Globus pallidus (tissue), 1 donor: ENCODE measurements at places on chromosomes 4 and X.
A peak's percentile ranks its signal among the peaks of the same experiment; 100 is the strongest.

DNA sequence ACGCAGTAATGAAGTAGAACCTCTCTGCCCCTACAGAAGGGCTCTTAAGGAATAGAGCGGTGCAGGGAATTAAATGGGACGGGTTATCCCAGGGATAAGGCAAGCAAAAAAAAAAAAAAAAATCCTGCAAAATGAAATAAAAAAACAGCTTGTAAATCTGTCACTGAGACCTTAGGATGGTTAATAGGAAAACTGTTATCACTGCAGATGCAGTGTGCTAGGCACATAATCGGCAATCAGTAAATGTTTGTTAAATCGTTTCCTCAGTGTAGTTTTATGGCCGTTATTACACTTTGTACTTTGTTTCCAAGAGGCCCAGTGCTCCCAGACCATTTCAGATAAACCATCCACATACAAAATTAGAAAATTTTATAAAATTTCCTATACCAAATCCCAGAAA is 1.0 kb downstream of the HNRNPH2 start:
- DNase-seq, result no peak

DNA sequence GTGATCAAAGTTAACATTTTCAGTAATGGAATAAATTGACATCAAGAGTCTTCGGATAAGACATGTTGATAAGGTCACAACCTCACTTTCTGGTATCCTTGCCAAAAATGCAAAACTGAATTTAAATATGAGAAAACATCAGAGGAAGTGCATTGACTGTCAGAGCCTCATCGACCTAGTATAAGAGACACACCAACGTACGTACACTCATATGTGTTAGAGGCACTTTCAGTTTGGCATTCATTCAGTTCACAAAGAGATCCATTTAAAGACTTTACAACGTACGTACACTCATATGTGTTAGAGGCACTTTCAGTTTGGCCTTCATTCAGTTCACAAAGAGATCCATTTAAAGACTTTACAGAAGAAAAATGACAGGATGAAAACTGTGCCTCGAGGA is 280.3 kb downstream of the INPP4B start:
- DNase-seq, result no peak

- DNase-seq, result no peak
These were observed 808 bp downstream of the HUWE1 start for GRCh38 chrX:53685711-53686110.

GRCh38 chrX:44705817-44706551 is 137.8 kb upstream of the DUSP21 start:
- DNase-seq, result no peak

GRCh38 chr4:15720851-15721250 is 18.0 kb downstream of the BST1 start:
- DNase-seq, result no peak

GRCh38 chr4:48139691-48140090 is 5.6 kb upstream of the TXK start:
- DNase-seq, result no peak

DNA sequence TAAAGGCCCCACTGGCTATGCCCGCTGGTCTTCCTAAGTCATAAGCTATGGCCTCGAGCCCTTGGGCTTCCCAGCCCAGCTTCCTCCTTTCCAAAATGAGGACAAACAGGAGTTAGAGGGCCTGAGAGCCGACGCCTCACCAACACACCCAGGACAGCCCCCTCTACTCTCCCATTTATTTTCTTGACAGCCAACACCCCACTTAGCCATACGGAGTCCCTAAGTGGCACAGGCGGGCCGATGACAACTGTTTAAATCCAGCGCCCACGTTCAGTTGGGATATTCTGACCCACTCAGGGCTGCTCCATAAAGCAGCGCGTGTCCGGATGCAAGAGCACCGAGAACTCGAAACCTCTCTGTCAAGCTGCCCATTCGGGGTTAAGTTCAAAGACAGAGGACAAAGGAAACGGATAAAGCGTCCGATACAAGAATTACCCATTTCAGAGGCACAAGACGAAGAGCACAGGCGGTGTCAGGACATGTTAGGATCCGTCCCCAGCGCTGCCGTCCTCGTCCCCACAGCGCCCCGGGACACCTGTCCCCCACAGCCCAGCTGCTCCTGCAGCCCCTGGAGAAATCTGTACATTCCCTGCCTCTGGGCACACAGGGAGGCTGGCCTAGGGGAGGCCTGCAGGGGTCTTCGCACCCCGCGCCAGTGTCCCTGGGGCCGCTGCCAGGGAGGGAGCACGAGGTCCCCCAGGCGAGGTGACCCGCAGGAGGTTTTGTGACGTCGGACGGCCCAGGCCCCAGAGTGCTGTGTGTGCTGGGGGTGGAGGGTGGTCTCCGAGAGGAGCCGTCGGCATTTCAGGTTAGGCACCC is 1.2 kb downstream of the PRKX start:
- DNase-seq, result no peak

DNA sequence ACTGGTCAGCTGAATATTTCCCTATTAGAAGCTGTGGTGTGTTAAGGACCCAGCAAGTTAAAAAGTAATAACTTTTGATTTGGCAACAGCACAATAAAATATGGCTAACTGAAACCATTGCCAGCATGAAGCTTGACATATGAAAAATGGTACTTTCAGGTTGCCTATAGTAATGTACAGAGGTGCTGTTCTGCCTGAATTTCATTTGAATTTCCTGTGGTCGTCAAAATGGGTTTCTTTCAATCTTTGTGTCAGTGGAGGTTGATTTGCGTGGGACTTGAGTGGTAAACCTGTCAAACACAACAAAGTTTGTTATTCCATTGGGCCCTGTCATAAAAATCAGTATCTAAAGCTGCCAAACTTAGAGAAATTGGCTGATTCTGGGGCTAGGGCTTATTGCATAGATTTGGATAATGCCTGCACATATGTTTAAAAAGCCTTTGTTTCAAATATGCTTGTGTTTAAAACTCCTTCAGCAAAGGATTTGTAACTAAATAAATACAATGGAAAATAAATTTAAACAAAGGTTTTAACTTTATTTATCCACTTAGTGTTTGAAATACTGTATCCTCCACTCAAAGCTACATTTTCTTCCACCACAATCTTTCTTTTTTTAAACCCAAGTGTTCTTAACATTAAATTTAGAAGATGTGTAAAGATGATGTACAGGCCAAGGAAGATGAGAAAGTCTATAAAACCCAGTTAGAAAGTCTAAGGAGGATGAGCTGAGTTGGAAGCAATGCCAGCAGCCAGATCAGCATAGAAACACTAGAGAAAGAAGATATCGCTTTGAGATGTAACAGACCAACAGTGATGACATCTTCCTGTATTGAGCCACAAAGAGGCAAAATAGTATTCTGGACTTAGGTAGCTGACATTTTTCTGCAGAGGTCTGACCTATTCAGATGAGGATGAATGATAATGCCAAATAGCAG is 134.8 kb upstream of the GIMD1 start:
- DNase-seq, result no peak

DNA sequence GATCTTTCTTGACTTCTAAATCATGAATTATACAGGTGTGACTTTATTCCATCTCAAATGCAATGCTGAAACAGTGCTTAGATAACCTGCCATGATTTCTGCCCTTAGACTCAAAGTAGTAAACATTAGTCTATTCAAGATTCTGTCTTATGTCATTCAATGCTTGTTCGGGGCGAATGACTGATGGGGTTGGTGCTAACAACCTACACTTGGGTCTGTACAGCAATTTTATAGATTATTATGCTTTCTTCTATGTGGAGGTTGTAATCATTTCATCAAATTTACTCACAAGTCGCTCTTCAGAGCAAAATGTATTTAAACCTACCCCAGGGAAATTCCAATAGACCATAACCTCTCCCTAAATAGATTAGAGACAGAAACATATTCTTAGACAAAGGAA is 1021.5 kb upstream of the GRID2 start:
- no peak for DNase-seq

DNA sequence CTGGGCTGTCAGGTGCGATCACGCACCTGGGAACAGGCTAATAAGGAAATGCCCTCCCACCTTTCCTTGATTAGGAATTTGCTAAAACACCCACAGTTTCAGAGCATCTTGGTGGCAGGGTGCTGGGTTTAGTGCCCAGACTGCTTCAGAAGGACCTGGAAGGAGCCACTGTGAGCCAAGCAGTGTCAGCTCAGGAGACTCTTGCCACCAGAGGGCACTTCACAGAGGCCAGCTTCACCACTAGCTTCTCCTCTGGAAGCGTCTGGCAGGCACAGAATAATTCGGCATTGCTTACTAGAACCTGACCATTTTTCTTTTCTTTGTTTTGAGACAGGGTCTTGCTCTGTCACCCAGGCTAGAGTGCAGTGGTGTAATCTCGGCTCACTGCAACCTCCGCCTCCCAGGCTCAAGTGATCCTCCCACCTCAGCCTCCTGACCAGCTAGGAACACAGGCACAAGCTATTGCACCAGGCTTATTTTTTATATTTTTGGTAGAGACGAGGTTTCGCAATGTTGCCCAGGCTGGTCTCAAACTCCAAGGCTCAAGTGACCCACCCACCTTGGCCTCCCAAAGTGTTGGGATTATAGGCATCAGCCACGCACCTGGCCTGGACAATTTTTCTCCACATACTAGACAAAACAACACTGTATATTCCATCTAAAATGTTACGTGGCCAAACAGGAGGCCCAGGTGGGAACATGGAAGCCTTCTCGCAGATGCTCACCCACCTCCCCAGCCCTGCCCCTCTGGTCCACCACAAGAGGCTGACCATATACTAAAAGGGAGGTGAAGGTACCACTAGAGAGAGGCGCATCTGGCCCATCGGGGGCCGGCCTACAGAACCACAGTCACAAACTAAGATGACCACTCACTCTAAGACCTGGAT is 14.1 kb downstream of the NOP14 start:
- DNase-seq, result no peak

GRCh38 chr4:6491235-6491634 is 18.8 kb upstream of the PPP2R2C start:
- DNase-seq, result no peak

DNA sequence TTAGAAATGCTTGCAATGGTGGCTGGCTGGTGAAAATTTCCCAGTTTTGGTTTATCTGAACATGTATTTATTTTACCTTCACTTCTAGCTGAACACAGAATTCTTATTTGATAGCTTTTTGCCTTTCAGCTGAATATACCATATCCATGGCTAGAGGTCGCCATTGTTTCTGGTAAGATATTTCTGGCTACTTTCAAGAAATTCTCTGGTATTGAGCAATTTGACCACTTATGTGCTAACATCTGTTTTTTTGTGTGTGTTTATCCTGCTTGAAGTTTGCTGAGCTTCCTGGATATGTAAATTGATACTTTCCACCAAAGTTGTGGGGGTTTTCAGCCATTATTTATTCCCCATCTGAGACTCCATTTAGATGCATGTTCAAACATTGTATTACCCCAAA is 75.4 kb downstream of the FBXW7 start:
- DNase-seq, result no peak

DNA sequence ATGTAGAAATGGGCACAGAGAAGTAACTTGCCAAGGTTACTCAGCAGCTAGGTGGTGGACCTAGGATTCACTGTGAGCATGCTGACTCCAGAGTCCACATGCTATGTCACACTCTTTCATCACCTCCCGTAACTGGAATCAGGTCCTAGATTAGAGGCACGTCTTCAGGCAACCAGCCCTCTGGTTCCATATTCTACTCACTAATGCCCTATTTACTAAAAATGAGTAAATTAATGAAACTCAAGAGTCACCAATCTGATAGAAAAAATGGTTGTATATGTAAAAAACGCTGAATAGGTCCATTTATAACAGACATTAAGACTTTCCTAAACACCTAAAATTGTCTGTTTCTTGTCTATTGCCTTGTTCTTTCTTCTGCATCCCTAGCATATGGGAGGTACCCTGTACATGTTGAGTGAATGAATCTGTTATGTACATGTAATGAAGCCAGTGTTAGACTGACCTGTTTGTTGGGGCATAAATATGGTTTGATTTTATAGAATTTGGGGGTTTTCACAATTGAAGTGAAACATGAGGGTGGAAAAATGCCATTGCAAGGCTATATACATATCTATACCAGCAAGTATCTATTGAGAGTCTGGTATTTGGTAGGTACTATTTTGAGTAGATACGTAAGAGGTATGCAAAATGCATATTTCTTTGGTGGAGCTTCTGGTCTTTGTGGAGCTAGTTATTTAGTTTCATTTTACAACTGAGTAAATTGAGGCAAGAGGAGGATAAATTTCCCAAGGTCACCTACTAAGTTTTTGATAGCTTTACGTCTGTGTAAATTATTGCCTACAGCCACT is 7.5 kb upstream of the RUFY3 start:
- DNase-seq, result no peak

DNA sequence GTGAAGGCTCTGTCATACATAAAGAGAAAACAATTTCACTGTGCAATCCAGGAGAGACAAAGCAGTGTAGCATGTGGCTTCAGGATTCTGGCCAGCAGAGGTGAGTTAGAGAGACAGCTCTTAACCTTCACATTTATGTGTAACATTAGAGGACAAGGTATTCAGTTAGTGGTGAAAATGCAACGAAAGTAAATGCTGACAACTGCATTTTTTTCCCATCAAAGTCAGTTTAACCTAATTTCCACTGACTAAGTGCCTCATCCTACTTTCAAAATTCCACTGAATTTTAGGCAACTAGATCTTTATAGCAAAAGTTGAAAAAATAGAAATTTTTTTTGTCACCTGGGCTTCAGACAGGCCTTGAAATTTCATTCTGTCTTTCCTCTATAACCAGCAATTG is 130.8 kb upstream of the LNX1 start:
- DNase-seq, result no peak

DNA sequence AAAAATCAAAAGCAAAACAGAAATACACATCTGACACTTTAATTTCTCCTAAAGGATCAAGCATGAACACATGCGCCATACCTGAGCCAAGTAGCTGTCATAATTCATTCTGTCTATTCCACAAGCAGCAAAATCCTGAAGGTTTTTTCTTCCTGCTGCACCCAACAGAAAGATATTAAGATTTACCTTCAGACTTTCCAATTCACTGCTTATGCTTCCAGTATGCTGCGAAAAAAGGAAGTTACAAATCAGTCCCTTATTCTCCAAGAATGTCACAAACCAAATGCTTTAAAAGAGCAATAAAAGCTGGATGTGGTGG is 29.2 kb upstream of the FGFBP2 start:
- no peak for DNase-seq

DNA sequence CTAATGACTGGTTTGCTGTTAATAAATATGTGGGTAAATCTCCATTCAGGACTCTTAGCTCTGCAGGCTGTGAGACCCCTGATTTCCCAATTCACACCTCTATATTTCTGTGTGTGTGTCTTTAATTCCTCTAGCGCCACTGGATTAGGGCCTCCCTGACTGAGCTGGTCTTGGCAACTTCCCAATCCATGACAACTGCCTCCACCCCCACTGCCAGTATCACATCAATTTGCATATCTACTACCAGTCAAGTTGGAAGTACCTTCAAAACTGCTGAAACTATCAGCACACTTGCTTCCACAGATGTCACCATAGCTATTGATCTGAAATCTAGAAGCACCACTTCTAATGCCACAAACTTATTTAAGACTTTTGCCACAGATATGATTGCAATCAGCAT is 27.6 kb downstream of the OPRPN start:
- no peak for DNase-seq

GRCh38 chrX:120561634-120562568 is 1.1 kb upstream of the CUL4B start:
- DNase-seq, result peak; percentile 11

DNA sequence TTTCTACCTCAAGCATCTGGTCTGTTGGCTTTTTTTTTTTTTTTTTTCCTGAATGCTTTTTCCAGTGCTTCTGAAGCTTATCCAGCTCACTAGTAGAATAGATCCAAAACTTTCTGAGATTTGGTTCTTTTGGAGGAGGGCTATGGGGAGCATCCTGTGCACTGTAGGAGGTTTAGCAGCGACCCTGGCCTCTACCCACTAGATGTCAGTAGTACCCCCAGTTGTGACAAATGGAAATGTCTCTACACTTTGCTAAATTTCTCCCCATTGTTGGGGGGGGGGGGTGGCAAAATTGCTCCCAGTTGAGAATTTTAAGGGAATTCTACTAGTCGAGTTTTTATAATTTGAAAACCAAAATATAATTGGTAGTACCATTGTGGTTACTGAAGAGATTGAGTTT is 23.0 kb upstream of the PPA2 start:
- no peak for DNase-seq
